ENCODE measurements at places on chromosomes 2 and 18.

DNA sequence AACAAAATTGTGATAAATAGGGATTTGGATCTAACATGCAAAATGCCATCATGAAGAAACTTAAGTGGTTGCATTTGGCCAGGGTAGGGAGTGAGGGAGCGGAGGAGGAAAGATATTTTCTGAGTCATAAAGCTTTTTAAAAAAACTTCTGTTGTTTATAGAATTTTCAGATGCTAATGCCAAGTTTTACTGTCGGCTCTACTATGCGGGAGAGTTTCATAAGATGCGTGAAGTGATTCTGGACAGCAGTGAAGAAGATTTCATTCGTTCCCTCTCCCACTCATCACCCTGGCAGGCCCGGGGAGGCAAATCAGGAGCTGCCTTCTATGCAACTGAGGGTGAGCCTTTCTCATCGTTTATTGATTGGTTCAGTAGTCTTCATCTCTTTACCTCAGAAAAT is 56.0 kb upstream of the PTH2R start:
- DNase-seq: no peak

GRCh38 chr2:109294523-109294922 is 165.5 kb downstream of the SH3RF3 start:
- DNase-seq: no peak

DNA sequence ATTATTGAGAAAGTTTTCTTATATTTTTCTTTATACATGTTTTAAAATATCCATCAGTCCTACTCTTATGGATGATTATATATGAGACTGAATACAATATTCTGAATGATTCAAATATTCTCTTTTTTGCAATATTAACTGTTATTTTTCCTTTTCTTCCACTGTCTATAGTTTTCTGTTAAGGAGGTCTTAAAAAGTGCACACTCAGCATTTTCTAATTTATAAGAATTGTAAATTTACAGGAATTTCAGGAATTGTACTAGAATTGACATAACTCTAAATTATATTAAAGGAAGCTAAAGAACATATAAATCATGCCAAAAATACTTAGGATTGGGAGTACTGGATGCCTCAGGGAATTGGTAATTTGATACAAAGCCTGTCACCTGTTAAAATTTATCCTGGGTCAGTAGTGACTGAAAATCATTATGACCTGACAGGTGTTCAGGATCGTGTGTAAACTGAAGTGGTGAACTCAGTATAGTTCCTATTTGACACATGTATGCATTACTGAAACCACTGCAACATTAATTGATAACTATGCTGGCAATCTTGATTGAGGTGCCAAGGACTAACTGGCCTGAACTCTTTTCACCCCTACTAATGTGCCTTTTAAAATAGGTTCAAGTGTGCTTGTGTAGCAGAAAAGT is 30.4 kb downstream of the MSTN start:
- DNase-seq: no peak

- no peak for DNase-seq
Observed at GRCh38 chr2:211745295-211746097, 793.1 kb downstream of the ERBB4 start.

- DNase-seq: no peak
Observed at GRCh38 chr2:86143926-86144685, 38.1 kb downstream of the PTCD3 start.

DNA sequence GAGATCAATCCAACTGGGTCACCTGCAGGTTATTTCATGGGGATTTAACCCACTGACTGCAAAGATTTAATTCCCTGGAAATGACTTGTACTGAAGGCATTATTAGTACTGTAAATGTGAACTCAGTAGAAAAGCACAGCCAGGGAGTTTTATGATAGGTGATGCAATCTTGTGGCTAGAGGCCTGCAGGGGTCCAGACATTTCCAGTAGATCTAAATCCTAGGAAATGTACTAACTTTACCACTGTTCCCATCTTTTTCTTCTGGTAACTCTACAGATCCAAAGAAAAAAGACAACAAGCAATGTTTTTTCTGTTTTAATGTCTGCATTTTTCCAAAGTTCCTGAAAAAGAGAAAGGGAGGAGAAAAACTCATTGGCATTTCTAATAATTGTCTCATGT is 500.1 kb downstream of the ARHGAP15 start:
- no peak for DNase-seq

- DNase-seq: no peak
Observed at GRCh38 chr2:129015397-129016285, 697.0 kb upstream of the HS6ST1 start.

DNA sequence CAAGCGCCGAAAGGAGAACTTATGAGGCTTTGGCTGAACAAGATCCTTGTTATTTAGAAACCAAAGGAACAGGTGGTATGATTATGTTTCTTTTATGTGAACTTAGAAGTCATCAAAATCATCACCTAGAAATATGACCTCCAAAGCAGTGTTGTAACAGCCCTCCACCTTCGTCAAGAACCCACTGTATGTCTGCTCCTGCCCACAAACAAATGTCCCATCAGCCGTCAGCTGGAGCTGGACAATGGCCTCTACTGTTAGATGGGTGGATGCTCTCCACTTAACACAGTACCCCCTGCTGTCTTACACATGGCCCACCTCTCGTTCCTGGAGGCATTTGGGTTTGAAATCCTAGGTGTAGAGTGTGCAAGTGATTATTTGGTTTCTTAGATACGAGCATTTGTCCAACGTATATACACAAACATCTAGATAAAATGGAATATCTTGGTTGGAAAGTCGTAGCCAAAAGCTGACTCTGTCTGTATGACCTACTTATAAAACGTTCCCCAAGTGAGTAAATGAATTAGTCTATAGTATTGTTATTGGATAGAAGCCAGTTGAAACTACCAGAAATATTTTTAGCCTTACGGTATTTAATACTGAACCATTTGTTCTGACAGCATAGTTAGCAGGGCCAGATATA is 113.0 kb downstream of the CRIM1 start:
- DNase-seq: no peak

DNA sequence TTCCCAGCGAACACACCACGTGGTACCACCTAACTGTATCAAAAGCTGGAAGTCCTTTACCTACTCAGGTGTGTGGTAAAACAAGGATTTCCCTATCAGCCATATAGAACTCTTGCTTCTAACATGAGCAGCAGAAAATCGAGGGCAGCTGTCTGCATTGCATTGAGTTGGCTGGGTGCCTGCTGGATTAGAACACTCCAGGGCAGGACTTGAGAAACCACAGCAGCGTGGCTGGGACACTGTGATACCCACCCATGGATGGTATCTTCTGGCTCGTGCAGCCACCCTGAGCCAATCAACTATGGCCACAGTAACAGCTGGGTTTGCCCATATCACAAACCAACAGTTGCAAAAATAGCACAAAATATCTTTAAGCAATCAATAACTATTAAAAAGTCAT is 188.3 kb downstream of the FBXO15 start:
- no peak for DNase-seq

DNA sequence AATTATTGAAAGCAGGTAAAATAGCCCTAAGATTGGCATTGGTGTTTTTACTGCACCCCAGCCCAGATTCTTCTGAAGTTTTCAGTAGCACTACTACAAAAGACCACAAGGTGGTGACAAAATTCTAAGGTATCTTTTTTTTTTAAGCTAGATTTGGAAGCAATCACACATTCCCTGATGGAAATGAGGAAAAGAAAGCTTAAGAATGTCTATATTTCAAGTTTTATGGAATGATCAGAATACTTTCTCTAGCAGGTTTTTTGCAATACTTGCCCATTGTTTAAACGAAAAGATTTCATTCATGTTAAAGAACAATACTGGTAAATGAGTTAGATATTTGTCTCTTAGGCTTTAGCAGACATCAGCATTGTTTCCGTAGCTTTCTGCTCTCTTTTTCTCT is 32.1 kb upstream of the ZNF638 start:
- DNase-seq: no peak

DNA sequence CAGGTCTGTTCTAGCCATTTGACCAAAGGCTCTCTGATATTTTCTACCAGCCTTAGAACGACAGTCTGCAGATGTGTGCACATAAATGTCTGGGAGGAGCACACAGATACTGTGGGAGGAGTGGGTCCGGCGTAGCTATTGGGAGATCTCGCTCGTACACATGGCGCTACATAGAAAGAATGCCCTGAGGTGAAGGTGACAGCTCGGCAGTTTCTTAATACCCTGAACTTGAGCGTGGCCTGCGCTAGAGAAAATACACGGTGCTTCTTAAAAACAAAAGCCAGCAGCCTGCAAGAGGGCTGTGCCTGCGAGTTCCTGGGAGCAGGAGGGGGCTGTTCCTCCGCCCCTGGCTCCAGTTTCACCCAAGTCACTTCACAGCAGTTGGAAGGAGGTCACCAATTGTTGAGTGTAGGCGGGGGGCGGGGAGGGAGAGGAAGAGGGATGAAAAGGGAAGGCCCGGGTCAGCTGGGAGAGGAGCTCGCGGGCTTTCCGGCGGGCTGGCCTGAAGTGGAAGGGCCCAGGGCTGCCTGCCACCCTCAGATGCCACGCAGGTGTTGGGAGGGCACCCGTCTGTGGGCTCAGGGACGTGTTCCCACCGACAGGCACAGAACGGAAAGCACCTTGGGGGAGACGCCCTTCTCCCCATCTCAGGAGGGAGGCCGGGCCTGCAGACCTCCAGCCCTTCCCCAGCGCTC is 124.7 kb upstream of the ZNF516 start:
- DNase-seq: no peak

DNA sequence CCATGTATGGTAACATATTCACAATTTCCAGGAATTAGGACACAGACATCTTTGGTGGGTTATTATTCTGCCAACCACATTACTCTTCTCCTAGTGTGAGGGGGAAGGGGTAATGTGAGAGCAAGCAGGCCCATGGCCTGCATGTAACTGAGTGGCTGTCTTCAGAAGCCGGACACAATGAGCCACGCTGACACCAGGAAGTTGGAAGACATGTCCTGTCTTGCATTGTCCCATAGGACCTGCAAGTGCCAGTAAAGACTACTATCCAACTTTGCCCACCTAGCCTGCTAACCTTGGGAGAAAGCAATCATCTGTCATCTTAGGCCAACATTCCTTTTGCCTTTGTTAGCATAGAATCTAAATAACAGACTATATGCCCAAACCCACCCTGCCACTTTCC is 86.2 kb upstream of the SH3BP4 start:
- DNase-seq: no peak

GRCh38 chr2:55779459-55780421 is 86.1 kb upstream of the PNPT1 start:
- DNase-seq: no peak

- no peak for DNase-seq
Observed at GRCh38 chr2:131112529-131112928, 7.4 kb downstream of the PLEKHB2 start.

GRCh38 chr2:241728627-241729026 is 5.8 kb upstream of the D2HGDH start:
- DNase-seq: no peak

DNA sequence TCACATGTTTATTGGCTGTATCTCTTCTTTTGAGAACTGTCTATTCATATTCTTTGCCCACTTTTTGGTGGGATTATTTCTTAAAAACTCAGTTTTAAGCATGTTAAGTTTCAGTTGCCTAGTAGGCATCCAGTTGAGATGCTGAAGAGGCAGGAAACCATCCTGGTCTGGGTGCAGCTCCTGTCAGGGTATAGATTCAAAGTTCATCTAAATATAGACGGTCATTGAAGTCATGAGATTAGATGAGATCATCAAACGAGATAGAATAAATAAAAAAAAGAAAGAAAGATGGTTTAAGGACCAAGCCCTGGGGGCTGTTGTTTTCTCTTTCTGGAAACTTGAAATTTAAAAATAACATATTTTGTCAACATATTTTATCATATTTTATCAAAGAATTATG is 9.2 kb upstream of the DNAH7 start:
- DNase-seq: no peak

GRCh38 chr2:239391286-239392071 is 9.3 kb downstream of the HDAC4 start:
- DNase-seq: no peak

Measured in stimulated activated CD8-positive, alpha-beta memory T cell treated with anti-CD3 and anti-CD28 coated beads, Interleukin-4, amount 100 ng/mL, for 1 hour (primary cell).